Left lung (tissue), 14 donors: ENCODE measurements at places on chromosomes 4 and X.

DNA sequence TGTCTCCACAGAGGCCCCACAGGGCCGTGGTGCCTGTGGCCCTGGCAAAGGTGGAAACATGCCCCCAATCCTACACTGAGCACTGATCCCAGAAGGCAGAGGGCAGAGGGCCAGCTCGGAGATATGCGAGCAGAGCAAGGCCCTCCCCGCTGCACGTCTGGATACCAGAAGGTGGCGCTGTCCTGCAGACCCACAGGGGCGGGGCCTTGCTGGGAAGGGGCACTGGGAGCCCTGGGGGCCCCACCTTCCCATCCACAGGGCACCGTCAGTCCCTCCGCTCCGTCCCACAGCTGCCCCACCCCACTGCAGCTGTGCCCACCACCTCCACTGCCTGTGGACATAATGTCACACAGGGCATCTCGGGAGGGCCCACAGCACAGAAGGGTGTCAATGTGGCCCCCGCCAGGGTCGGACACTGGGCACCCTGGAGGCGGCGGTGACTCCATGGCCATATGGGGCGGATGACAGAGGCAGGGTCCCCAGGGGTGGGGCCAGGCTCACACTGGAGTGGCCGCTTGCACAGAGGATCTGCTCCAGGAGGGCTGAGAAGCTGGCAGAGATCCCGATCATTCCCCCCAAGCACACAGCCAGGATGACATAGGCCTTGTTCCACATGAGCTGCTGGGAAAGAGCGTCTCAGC lies 4.8 kb downstream of the SLC49A3 start:
- peaks cover 5% of the 10 kb centered on the region for H3K36me3 ChIP-seq
- H3K4me3 ChIP-seq: no peak overlapping the region
- DNase-seq: peak; percentile 67
- H3K27me3 ChIP-seq: peaks cover 8% of the 10 kb centered on the region
- H3K4me1 ChIP-seq: peaks cover 26% of the 10 kb centered on the region

GRCh38 chr4:21954916-21955315 lies 6.3 kb upstream of the KCNIP4 start:
- no peak overlapping the region for H3K4me3 ChIP-seq
- H3K36me3 ChIP-seq: no peaks in the 10 kb centered on the region
- no peaks in the 10 kb centered on the region for H3K4me1 ChIP-seq

DNA sequence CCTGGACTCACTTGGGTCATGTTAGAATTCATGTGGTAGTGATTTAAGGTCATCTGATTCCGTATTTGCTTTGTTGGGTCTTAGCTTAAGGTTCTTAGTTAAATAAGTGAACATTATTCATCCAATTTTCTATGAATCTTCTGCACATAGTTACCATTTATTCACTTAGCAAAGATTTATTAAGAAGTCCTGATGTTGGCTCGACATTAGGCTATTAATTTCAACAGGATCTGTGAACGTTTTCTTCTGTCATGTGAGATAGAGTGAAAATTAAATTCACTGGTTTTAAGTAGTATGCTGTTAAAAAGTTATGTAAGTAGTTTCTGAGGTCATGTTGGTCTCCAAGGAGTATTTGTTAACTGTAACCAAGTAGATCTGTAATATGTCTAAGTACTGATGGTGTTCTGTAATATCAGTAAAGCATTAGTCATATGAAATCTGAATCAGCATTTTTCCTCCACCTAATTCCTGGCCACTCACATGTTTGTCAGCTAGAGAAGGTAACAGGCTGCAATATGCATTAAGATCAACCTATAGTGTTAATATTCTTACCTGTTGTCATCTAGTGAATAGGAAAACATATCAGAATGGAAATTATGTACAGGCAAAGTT lies 155.6 kb downstream of the PCDH7 start:
- DNase-seq: no peak
- H3K27ac ChIP-seq: no peak overlapping the region
- no peaks in the 10 kb centered on the region for H3K36me3 ChIP-seq
- no peaks in the 10 kb centered on the region for H3K27me3 ChIP-seq
- no peak overlapping the region for H3K4me3 ChIP-seq
- H3K4me1 ChIP-seq: no peaks in the 10 kb centered on the region

DNA sequence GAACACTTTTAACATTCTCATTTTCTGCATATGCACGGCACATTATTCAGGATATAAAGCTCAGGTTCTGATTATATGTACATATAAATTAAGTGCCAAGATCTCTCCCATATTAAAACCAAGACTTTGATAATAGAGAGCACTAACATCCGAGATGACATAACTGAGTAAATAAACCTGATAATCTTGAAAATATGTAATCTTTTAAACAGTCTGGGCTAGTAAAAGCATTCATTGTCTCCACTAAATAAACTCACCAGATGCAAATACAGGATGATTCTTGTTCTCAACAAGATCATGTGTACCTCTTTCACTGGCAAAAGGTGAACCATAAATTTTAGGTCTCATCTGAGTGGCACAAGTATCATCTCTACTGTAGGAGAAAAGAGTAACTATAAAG lies 942.2 kb downstream of the TRAM1L1 start:
- H3K4me3 ChIP-seq: no peak overlapping the region
- no peaks in the 10 kb centered on the region for H3K27me3 ChIP-seq
- no peak for DNase-seq
- H3K27ac ChIP-seq: no peak overlapping the region
- H3K36me3 ChIP-seq: no peaks in the 10 kb centered on the region

GRCh38 chr4:14865804-14866203 lies 136.5 kb upstream of the CPEB2 start:
- no peaks in the 10 kb centered on the region for H3K36me3 ChIP-seq
- no peak overlapping the region for H3K4me3 ChIP-seq
- H3K4me1 ChIP-seq: peaks cover 13% of the 10 kb centered on the region
- no peaks in the 10 kb centered on the region for H3K27me3 ChIP-seq
- H3K27ac ChIP-seq: peak overlapping the region; percentile 57

GRCh38 chrX:87727620-87728019 lies 210.0 kb downstream of the KLHL4 start:
- H3K4me1 ChIP-seq: no peaks in the 10 kb centered on the region
- H3K27ac ChIP-seq: no peak overlapping the region
- DNase-seq: no peak
- H3K4me3 ChIP-seq: no peak overlapping the region

GRCh38 chr4:71460371-71460770 lies 121.6 kb downstream of the SLC4A4 start:
- no peaks in the 10 kb centered on the region for H3K4me1 ChIP-seq
- no peak overlapping the region for H3K27ac ChIP-seq
- DNase-seq: no peak
- no peaks in the 10 kb centered on the region for H3K36me3 ChIP-seq
- no peaks in the 10 kb centered on the region for H3K27me3 ChIP-seq
- no peak overlapping the region for H3K4me3 ChIP-seq

GRCh38 chr4:23874536-23874901 lies 15.3 kb downstream of the PPARGC1A start:
- no peak overlapping the region for H3K27ac ChIP-seq
- no peaks in the 10 kb centered on the region for H3K4me1 ChIP-seq
- H3K4me3 ChIP-seq: no peak overlapping the region
- DNase-seq: no peak
- no peaks in the 10 kb centered on the region for H3K27me3 ChIP-seq
- no peaks in the 10 kb centered on the region for H3K36me3 ChIP-seq

- no peaks in the 10 kb centered on the region for H3K27me3 ChIP-seq
- H3K4me1 ChIP-seq: no peaks in the 10 kb centered on the region
- no peaks in the 10 kb centered on the region for H3K36me3 ChIP-seq
- no peak overlapping the region for H3K27ac ChIP-seq
- no peak overlapping the region for H3K4me3 ChIP-seq
These were observed 264.6 kb upstream of the CLNK start for GRCh38 chr4:10949039-10949733.

DNA sequence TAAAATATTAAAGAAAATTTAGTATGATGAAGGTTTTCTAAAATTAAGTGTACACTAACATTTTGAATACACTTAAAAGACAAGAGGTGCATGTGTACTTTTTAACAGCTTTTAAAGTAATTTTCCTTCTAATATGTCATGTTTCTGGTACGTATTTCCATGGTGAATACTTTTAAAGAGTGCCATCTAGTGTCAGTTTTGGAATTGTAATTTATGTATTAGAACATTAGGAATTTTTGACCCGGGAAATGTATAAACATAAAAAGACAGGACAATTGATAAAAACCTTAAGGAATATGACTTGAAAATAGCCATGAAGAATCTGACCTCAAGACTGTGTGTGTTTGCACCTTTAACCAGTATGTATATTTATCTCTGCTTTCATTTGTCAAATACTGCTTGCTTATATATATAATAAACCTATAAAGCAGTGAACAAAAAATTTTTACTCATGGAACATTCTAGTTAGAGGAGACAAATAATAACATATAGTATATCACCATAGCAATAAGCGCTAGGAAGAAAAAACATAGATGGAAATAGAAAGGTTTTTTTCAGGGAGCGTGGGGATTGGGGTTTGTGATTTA lies 7.2 kb downstream of the GSTCD start:
- H3K27me3 ChIP-seq: no peaks in the 10 kb centered on the region
- no peak for DNase-seq
- no peaks in the 10 kb centered on the region for H3K36me3 ChIP-seq
- H3K4me3 ChIP-seq: no peak overlapping the region
- peaks cover 4% of the 10 kb centered on the region for H3K4me1 ChIP-seq

DNA sequence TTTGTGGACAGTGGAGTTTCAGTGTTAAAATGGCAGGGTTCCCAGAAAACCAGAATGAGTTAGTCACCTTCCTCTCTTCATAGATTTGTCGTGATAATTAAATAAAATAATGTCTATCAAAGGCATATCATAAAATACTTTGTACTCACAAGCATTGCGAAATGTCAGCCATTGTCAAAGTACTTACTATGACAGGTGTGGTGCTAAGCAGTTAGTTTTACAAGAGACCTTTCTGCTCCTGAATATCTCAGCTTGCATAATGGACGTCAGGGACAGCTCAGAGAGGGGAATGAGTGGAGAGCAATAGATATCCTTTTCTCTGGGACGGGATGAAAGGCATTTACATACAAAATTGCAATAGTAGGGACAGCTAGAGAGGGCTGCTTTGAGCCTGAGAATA lies 560.9 kb downstream of the KCNIP4 start:
- DNase-seq: no peak
- H3K27me3 ChIP-seq: no peaks in the 10 kb centered on the region
- no peaks in the 10 kb centered on the region for H3K4me1 ChIP-seq
- no peak overlapping the region for H3K27ac ChIP-seq

DNA sequence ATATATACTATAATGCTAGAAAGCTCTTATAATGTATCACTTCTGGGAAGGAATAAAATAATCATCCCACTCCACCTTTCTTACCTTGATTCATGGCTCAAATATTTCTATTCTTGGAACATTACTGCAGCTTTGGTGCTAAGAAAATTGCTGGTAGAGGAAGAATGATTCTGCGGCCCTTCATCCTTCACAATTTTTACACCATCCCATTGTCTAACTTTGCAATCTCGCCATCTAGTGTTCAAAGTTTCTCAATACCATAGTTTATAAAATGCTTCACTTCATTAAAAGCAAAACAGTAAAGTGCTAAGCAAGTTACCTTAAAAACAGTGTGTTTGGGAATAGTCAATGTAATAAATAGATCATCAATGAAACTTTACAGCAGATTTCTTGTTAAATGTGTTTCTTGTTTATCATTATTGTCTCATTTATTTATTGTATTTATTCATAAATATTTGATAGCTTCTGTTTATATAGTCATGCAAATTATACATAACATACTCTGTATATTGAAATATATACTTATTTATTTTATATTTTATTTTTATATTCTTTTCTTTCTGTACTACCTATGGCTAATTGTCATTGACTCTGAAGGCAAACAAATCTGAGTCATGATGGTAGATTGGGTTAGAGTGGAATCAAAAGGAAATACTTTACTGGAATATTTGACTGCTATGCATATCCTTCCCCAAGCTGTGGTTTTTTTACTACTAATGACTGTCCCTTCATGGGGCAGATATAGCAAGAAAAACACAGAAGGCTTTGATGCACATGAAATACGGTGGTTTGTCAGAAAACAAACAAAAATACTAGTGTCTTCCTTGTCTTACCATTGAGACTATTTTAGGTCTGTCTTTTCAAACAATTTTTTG lies 390.7 kb downstream of the MAPK10 start:
- H3K27ac ChIP-seq: no peak overlapping the region
- H3K36me3 ChIP-seq: no peaks in the 10 kb centered on the region
- no peaks in the 10 kb centered on the region for H3K27me3 ChIP-seq
- no peak overlapping the region for H3K4me3 ChIP-seq

DNA sequence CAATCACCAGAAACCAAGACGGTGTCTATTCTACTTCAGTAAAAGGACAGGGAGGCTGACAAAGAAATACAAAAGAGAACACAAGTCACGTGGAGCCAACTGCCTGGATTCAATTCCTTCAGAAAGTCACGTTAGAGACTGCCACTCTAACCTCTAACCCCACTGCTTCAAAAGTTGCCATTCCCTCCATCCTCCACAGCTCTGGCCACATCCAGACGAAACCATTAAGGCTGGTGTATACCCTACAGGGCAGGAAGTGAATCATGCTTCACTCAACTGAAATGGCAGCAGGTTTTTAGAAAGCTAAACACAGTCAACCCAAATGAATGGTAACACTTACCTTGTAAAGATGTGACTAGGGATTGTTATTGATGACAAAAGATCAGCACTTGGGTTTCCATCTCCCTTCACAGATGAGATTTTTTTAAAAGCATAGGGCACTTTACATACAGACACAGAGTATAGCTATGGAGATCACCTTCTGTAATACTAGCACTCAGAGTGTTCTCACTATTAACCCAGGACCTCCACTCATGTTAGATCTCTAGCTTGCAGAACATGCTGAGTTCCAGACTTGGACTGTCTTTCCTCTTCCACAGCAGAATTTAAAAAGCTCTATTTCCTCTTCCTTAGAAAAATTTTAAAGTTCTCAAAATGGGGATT lies 37.4 kb downstream of the MAML3 start:
- peaks cover 6% of the 10 kb centered on the region for H3K4me1 ChIP-seq
- DNase-seq: no peak
- no peaks in the 10 kb centered on the region for H3K36me3 ChIP-seq
- no peak overlapping the region for H3K4me3 ChIP-seq
- H3K27ac ChIP-seq: no peak overlapping the region

- no peak overlapping the region for H3K4me3 ChIP-seq
- DNase-seq: no peak
- H3K36me3 ChIP-seq: no peaks in the 10 kb centered on the region
These were observed 51.6 kb downstream of the SCFD2 start for GRCh38 chr4:53314252-53314651.

GRCh38 chr4:180913750-180914149 lies 1329.5 kb upstream of the TENM3 start:
- no peaks in the 10 kb centered on the region for H3K36me3 ChIP-seq
- no peak for DNase-seq
- H3K27ac ChIP-seq: no peak overlapping the region
- no peaks in the 10 kb centered on the region for H3K4me1 ChIP-seq
- no peaks in the 10 kb centered on the region for H3K27me3 ChIP-seq

- DNase-seq: peak; percentile 33
- peaks cover 17% of the 10 kb centered on the region for H3K27me3 ChIP-seq
- H3K36me3 ChIP-seq: no peaks in the 10 kb centered on the region
- no peak overlapping the region for H3K27ac ChIP-seq
- no peak overlapping the region for H3K4me3 ChIP-seq
These were observed 6.4 kb upstream of the VAMP7 start for GRCh38 chrX:155874571-155875244.

- peaks cover 18% of the 10 kb centered on the region for H3K36me3 ChIP-seq
- no peaks in the 10 kb centered on the region for H3K4me1 ChIP-seq
- H3K27me3 ChIP-seq: no peaks in the 10 kb centered on the region
- DNase-seq: no peak
These were observed 155.4 kb downstream of the TBCK start for GRCh38 chr4:106160560-106160959.

- H3K4me3 ChIP-seq: no peak overlapping the region
- no peak for DNase-seq
- no peak overlapping the region for H3K27ac ChIP-seq
- no peaks in the 10 kb centered on the region for H3K36me3 ChIP-seq
- H3K27me3 ChIP-seq: no peaks in the 10 kb centered on the region
These were observed 323.9 kb upstream of the CXXC4 start for GRCh38 chr4:104818579-104818978.
